CD4-positive, alpha-beta T cell treated with Interleukin-6 for 4 hours (primary cell): ENCODE measurements at places on chromosomes 1 and 21.
A peak's percentile ranks its signal among the peaks of the same experiment; 100 is the strongest.

- DNase-seq, result no peak
These were observed 29.9 kb downstream of the TTF2 start for GRCh38 chr1:117089996-117090395.

GRCh38 chr1:28062806-28063205, 25.6 kb downstream of the EYA3 start:
- peak; percentile 49 for DNase-seq

DNA sequence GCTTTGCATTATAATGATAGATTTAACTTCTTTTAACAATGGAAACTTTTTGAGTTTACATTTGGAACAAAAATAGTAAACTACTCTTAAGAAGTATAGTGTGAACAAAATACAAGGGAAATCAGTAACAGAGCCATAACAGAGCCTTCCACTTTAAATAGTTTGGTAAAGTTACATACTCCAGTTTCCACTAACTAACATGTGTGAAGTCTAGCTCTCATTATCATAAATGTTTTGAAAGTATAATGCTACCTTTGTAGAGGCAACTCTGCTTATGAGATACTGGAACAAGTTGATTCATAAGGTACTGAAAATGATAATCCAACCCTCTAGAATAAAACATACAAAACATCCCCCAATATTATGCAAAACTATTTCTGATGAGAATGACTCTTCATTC, 1155.1 kb upstream of the ADGRL2 start:
- DNase-seq, result no peak

- DNase-seq, result no peak
These were observed 1.1 kb upstream of the ABCD3 start for GRCh38 chr1:94416901-94417727.

DNA sequence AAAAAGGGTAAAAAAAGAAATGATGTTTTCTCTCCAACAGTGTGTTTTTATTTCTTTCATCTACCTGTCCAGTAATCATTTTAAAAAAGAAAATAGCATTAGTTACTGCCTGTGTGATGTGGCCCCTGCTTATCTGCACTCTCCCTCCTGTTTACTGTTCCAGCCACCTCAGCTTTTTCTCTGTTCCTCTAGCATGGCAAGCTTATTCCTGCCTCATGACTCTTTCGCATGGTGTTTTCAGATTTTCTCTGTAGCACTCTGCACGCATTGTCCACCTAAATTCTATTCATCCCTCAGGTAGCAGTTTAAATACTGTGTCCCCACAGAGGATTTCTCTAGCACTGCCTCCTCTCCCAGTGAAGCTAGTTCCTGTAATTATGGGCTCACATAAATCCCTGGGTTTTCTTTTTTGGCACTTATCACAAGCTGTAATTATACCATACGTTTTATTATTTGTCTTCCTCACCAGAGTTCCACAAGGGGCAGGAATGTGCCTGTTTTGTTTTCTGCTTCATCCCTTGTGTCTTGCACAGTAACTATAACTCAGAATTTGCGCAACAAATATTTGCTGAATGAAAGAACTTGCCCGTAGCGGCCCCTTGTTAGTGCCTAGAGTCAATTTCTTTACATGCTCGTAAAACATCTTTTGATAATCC, 51.4 kb upstream of the LRIG2 start:
- DNase-seq, result no peak

DNA sequence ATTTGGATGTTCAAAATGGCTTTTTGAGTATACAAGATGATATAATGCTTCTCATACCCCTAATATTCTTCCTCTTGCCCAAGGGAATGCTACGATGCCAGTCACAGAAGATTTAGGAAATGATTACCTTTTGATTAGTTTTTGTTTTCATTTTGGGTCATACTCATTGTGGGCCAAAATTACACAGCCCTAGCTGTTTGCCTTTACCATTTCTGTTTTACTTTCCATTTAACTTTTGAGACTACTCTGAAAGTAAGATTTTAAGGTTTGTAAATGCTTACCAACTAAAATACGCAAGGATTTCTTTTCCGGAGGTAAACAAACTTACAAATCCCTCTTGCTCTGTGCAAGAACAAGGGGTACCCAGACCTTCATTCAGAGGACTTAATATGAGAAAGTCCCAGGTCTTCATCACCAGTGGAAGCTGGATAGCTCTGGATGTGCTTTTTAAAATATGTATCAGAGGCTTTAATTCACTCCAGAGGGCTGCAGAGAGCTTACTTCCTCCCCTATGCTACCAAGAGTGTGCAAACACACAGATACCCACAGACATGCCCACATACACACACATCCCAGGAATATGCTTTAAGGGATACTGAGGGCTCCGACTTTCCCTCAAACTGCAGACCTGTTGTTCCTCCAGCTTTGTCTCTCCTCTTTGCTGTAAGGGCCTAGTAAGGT, 631.4 kb downstream of the SMYD3 start:
- no peak for DNase-seq

DNA sequence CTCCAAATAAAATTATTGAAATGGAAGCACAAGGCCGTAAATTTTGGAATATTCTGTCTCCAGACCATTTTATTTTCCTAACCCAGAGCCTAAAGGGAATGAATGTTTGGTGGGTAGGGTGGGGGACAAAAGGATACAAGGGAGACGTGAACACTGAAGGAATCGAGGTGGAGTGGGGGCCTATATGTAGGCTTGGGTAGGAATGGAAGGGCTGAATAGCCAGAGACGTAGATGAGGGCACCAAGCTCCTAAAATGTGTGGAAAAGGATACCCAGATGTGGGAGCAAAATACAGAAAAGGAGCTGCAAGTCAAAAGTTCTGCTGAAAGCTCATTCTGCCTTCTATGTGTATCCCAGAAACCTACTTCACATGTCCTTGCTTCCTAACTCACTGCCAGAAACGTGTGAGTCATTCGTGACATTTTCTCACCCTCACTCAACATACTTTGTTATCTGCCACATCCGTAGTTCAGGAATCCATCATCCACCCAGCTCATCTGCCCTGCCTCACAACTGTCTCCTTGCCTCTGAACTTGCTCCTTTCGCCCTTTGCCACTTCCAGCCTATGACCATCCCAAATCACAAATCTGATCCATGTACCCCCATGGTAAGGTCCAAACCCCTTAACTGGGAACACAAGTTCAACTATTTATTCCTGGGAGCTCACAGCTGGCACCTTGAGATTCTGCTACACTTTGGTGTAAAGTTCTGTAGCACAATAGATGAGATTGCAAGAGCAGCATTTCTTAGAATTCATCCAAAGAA, 84.1 kb upstream of the PRDX6 start:
- DNase-seq, result no peak

DNA sequence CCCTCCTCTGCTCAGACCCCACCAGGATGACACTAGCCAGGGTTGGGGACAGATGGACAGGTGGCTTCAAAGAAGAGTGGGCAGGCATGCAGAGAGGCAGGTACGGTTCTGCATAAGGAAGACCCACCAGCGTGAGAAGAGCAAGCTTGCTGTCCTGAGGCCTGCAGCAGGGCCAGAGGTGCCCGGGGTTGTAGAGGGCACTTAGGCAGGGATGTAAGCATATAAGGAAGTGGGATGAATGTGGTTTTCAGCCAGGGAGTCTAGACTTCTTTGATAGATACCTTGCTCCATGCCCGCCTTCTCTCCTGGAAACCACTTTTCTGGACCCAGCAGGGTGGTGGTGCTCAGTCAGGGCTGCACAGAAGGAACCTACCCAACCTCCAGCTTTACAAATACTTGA, 1.4 kb downstream of the TTC39A start:
- DNase-seq, result no peak
